Activated naive CD4-positive, alpha-beta T cell (primary cell): ENCODE measurements at places on chromosomes 2 and 18.

- no peak for DNase-seq
Observed at GRCh38 chr2:218024871-218025270, 22.1 kb upstream of the TNS1 start.

GRCh38 chr2:104443145-104443544 lies 410.8 kb upstream of the POU3F3 start:
- DNase-seq = no peak

GRCh38 chr18:3199942-3200645 lies 19.7 kb downstream of the MYOM1 start:
- DNase-seq = no peak

GRCh38 chr18:2997846-2998564 lies 14.9 kb downstream of the LPIN2 start:
- no peak for DNase-seq

DNA sequence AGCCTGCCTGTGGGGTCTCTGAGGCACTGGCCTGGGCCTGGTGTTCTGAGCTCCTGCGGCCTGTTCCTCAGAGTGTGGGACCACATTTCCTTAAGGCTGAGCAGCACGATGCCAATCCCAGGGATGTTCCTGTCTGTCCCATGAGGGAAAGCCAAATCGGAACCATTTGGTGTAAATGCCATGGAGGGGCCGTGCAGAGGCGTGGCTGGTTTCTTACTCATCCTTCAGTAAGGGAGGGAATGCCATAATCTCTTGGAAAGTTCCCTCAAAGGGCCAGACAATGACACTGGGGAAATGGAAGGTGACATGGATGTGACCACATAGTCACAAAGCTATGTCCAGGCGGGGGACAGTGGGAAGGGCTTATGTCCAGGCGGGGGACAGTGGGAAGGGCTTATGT lies 14.4 kb upstream of the PTMA start:
- no peak for DNase-seq

DNA sequence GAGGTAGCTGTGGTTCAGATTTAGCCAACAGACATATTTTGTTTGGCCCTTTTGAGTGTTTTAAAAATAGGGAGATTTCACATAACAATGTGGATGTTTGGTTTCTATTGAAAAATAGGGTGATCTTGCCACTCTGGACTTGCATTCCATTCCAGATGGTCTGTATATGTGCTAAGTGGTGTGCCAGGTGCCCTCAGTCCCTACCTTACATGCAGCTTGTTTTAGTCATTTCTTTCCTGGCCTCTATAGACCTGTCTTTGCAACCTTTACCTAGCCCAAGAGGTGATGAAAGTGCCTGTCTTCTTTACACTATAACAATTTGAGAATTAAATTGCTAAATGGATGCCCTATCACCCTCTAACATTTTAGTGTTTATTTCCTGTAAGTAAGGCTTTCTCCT lies 11.1 kb downstream of the EML4 start:
- no peak for DNase-seq
